ENCODE measurements at places on chromosomes 6 and 20.

- no peak for DNase-seq
- H3K4me1 ChIP-seq, result no peaks in the 10 kb centered on the region
- no peak overlapping the region for H3K27ac ChIP-seq
- H3K27me3 ChIP-seq, result no peaks in the 10 kb centered on the region
- H3K36me3 ChIP-seq, result peaks cover 9% of the 10 kb centered on the region
- no peak overlapping the region for H3K4me3 ChIP-seq
These were observed 31.0 kb downstream of the GLO1 start for GRCh38 chr6:38671885-38672467.

GRCh38 chr6:165820934-165821333 lies 157.9 kb upstream of the PDE10A start:
- H3K4me3 ChIP-seq, result no peak overlapping the region
- DNase-seq, result no peak
- H3K27ac ChIP-seq, result no peak overlapping the region
- no peaks in the 10 kb centered on the region for H3K27me3 ChIP-seq
- H3K36me3 ChIP-seq, result no peaks in the 10 kb centered on the region

DNA sequence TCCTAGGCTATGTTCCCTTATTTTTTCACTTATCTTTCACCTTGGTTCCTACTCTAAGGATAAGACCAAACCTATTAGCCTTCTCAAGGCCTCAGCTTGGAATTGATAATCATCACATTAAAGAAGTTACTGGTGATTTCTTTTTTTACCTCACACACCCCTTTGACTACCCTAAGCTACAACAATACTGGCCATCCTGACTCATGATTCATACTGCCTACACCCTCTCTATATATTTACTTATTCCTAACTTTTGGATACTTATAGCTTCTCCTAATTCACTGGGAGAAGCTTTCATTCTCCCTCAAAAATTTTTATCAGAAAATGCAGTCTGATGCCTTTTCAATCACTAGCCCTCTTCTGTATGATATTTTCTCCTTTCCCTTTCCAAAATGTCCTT lies 256.1 kb downstream of the TBX18 start:
- DNase-seq, result no peak
- H3K4me3 ChIP-seq, result no peak overlapping the region
- H3K4me1 ChIP-seq, result no peaks in the 10 kb centered on the region
- H3K27ac ChIP-seq, result no peak overlapping the region
- H3K36me3 ChIP-seq, result no peaks in the 10 kb centered on the region
- no peaks in the 10 kb centered on the region for H3K27me3 ChIP-seq

- no peak overlapping the region for H3K4me3 ChIP-seq
- H3K27ac ChIP-seq, result no peak overlapping the region
- H3K36me3 ChIP-seq, result no peaks in the 10 kb centered on the region
- no peaks in the 10 kb centered on the region for H3K27me3 ChIP-seq
- no peaks in the 10 kb centered on the region for H3K4me1 ChIP-seq
- no peak for DNase-seq
These were observed 94.5 kb downstream of the BACH2 start for GRCh38 chr6:90202156-90202555.
